CD4-positive, alpha-beta T cell (primary cell): ENCODE measurements at places on chromosomes 6 and 20. TPM values are rescaled to one million over a fixed set of nuclear protein-coding genes. Genes with fewer than 3 reads are reported as not detected.

- H3K27me3 ChIP-seq = peaks cover 15% of the 10 kb centered on the region
- H3K4me1 ChIP-seq = no peaks in the 10 kb centered on the region
- no peak overlapping the region for H3K4me3 ChIP-seq
- no peak overlapping the region for H3K27ac ChIP-seq
- H3K36me3 ChIP-seq = no peaks in the 10 kb centered on the region
- no peak for DNase-seq
Observed at GRCh38 chr20:47922269-47922668, 137.0 kb upstream of the SULF2 start.

SLA2 gene
- total RNA-seq = 21.3 TPM

DNA sequence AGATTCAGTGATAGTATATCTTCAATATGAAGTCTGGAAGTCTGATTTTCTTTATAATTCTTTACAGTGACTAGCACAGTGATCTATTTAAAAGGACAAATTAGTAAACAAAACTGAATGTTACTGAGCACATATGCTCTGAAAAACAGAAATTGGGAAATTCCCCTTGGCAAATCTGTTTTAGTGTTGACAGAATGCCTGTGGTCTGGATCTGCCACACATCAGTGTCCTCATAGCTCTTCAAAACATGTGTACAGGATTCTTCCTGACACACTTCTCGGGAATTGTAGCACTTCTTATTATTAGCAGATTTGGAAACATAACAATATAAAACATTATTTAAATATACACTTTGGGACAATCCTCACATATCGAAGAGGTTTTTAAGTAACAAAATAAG, 354.3 kb downstream of the COL12A1 start:
- no peaks in the 10 kb centered on the region for H3K36me3 ChIP-seq
- no peaks in the 10 kb centered on the region for H3K27me3 ChIP-seq
- no peaks in the 10 kb centered on the region for H3K4me1 ChIP-seq
- no peak for DNase-seq
- no peak overlapping the region for H3K27ac ChIP-seq

DNA sequence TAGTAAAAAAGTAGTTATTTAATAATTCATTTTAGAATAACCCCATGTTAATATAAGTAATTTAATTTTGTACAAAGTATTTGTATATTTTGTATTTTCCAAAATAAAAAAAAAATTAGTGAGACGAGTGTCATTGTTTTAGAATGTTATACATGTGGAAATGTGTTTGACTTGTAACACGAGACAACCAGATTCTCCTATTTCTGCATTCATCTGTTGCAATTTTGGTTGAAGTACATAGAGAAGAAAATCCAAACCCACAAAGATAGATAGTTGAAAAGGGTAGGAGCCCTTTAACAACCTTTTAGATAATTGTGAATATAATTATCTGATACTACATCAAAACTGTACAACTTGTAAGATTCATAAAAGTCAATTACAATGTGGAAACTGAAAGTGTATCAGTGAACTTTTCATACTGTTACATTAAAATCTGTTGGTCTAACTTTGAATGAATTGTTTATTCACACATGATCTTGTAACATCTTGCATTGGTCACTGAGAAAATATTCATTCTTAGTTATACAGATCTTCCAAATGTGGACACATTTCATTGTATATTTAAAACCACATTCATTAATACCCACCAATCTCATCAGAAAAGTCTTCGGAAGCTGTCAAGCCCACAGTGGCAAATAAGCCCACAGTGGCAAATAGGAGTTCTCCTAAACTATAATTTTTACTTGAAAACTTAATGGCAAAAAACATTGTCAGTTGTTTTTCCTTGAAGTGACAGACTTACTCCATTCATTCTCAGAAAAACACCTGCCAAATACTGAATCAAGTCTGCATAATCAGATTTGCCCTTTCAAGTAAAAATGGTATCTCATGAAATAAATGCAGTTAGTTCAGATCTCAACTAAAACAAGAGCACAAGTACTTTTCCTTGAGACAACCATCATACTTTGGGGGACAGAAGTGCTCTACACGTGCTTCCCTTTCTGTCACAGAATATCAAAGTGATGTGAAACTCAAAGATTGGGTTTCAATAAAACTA, 52.8 kb downstream of the FKBP5 start:
- DNase-seq = no peak
- no peaks in the 10 kb centered on the region for H3K27me3 ChIP-seq
- H3K4me1 ChIP-seq = peaks cover 15% of the 10 kb centered on the region
- no peak overlapping the region for H3K4me3 ChIP-seq
- H3K36me3 ChIP-seq = peaks cover 88% of the 10 kb centered on the region

MEP1A gene
- not detected for total RNA-seq

DNA sequence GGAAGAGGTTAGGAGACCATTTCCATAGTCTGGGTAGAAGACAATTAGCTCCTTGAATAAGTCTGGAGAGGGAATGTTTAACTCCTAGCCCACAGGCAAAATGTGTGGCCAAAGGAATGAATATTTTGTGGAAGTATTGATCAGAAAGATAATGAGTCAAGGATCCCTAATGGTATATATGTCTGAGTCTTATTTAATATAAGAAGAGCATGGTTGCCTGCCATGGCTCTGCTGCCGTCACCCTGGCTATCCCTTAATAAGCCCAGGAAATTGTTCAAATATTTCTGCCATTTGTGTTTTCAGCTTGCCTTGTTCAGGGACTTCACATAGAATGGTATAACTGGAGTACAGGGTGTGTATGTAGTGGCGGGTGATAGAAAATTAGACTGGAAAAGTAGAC, 18.1 kb upstream of the CALHM6 start:
- no peak overlapping the region for H3K27ac ChIP-seq
- H3K4me1 ChIP-seq = peaks cover 10% of the 10 kb centered on the region
- H3K27me3 ChIP-seq = no peaks in the 10 kb centered on the region
- no peaks in the 10 kb centered on the region for H3K36me3 ChIP-seq
